ENCODE measurements at places on chromosomes 16 and 17. TPM values are rescaled to one million over a fixed set of nuclear protein-coding genes. Genes with fewer than 3 reads are reported as not detected.
A peak's percentile ranks its signal among the peaks of the same experiment; 100 is the strongest.

DNA sequence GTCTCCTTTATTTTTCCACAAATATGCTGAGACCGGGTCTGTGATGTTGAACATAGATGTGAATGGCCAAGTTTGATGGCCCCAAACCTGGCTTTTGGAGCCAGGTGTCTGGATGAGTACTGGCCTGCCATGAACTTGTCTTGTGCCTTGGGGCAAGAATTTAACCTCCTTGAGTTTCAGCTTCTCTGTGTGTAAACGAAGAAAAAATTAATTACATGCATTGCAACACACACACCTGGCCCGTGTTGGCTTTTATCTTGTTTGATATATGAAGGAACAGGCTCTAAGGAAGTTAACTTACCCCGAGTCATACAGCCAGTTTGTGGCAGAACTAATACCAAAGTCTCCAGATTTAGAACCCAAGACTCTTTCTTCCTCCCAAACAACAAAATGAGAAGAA lies 13.1 kb downstream of the FBXO39 start:
- no peak for DNase-seq
- H3K4me1 ChIP-seq: no peaks in the 10 kb centered on the region
- no peak overlapping the region for H3K4me3 ChIP-seq
- H3K36me3 ChIP-seq: no peaks in the 10 kb centered on the region

- H3K27me3 ChIP-seq: no peaks in the 10 kb centered on the region
- H3K27ac ChIP-seq: no peak overlapping the region
- H3K4me3 ChIP-seq: no peak overlapping the region
- no peaks in the 10 kb centered on the region for H3K36me3 ChIP-seq
- peaks cover 60% of the 10 kb centered on the region for H3K4me1 ChIP-seq
Observed at GRCh38 chr17:78763561-78763960, 18.5 kb downstream of the CYTH1 start.

GRCh38 chr16:66152181-66152580 lies 214.3 kb upstream of the CDH5 start:
- no peaks in the 10 kb centered on the region for H3K36me3 ChIP-seq
- no peaks in the 10 kb centered on the region for H3K4me1 ChIP-seq
- no peaks in the 10 kb centered on the region for H3K27me3 ChIP-seq
- H3K27ac ChIP-seq: no peak overlapping the region
- no peak overlapping the region for H3K4me3 ChIP-seq

The CLCN7 gene
- total RNA-seq: 50.3 TPM

The DBNDD1 gene
- total RNA-seq: 10.6 TPM

DNA sequence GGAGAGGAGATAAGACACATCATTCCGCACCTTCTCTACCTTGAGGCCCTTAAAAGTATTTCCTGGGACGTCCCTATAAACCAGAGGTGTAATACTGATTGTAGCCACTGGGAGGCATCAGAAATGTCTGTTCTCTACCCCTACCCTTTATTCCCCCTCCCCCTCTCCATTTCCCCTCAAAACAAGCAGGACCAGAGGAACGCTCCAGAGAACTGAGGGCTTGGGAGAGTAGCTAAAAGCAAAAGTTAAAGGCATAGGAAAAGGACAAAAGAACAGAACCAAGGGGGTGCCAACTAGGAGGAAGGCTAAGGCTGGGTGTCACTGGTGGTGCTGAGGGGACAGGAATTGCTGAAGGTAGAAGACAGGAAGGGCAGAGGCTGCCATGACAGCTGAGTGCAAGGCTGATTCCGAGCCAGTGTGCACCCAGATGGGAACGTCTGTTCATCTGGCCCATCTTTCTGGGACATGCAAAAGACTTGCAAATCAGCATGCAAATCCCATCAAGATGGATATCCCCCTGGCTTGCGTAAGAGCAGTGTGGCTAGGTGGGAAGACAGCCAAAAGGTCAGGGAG lies 6.7 kb downstream of the CAMTA2 start:
- H3K4me1 ChIP-seq: peaks cover under 1% of the 10 kb centered on the region
- peak; percentile 8 for DNase-seq
- peaks cover 41% of the 10 kb centered on the region for H3K36me3 ChIP-seq
- no peak overlapping the region for H3K27ac ChIP-seq
- H3K4me3 ChIP-seq: no peak overlapping the region

The DGKE gene
- 14.5 TPM for total RNA-seq

The RNF222 gene
- not detected for total RNA-seq
